ENCODE measurements at places on chromosomes 1 and 21. TPM values are rescaled to one million over a fixed set of nuclear protein-coding genes. Genes with fewer than 3 reads are reported as not detected.

- DNase-seq = no peak
These were observed 296.9 kb upstream of the SGIP1 start for GRCh38 chr1:66237042-66237441.

DNA sequence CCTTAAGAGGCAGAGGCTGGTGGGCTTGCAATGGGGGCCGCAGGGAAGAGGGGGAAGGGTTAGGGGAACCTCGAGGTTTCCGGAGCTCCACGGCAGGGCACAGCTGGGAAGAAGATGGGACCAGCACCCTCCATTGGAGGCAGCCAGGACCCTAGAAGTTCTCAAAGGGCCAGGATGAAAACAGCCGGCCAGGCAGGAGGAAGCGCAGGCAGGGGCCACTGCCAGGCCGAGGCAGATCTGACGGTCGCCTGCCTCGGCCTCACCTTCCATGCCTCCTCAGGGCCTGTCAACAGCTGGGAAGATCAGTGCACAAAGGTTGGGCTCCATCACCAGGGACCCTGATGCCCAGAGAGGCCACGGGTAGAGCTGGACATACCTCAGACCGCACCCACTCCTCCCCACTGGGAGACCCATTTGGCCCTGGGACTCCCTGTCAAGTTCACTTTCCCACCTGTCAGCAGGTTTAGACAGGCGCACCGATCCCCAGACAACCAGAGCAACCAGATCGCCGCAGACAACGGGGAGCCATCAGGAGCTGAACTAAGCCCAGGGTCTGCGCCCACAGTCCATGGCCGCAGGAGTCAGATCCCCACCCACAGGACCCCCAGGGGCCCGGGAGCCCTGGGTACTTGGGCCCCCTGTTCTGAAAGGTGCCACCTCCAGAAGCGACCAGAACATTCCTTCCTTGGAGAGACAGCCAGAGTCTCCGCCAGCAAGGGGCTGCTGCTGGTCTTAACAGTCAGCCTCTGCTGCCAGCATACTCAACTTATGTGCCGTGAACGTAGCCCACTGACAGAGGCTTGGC, 2.2 kb downstream of the SLC19A1 start:
- no peak for DNase-seq

DNA sequence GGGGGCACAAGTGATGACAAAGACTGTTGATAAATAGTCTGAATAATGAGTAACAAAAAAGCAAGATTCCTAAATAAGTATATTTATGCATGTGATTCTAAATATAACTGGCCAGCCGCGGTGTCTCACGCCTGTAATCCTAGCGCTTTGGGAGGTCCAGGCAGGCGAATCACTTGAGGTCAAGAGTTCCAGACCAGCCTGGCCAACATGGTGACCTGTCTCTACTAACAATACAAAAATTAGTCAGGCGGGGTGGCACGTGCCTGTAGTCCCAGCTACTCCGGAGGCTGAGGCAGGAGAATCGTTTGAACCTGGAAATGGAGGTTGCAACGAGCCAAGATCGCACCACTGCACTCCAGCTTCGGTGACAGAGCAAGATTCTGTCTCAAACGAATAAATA, 161.5 kb downstream of the TOMM20 start:
- no peak for DNase-seq

DNA sequence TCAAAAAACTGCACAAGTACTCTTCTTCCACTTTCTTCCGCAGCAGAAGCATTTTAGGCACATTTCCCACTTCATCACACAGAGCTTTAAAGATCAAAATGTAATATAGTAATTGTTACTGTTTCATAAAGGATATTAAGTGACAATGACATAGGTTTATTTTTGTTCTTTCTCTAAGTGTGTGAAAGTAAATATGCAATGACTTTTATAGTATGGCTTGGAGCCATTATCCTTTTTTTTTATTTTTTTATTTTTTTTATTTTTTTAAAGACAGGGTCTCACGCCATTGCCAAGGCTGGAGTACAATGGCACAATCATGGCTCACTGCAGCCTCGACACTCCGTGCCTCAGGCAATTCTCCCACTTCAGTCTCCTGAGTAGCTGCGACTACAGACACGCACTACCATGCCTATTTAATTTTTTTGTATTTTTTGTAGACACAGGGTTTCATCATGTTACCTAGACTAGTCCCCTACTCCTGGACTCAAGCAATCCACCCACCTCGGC, 7.0 kb downstream of the TRIM33 start:
- no peak for DNase-seq

- DNase-seq = no peak
These were observed 485.3 kb upstream of the NFIA start for GRCh38 chr1:60596791-60597750.

FAM72A gene
- 11.4 TPM for total RNA-seq

CCDC190 gene
- total RNA-seq = 2.7 TPM

CD34 gene
- not detected for total RNA-seq

Data from Daoy (cell line).